ENCODE measurements at places on chromosomes 11 and 22.

DNA sequence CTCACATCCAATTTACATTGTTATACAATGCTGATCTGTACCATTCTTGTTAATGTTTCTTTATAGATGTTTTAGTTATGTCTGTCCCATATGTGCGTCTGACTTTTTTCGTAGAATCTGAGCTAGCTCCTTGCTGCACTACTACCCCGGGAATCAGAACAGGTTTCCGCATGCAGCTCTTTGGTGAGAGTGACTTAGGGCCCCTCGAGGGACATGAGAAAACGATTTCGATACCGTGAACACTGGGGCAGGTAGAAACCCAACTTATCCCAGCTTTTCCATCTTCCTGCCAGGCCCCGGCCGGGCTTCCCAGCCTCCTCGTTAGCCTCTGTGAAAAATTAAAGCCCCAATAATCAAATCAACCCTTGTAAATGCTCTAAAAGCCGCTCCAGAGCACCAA lies 23.4 kb upstream of the PKNOX2 start:
- DNase-seq, result no peak

DNA sequence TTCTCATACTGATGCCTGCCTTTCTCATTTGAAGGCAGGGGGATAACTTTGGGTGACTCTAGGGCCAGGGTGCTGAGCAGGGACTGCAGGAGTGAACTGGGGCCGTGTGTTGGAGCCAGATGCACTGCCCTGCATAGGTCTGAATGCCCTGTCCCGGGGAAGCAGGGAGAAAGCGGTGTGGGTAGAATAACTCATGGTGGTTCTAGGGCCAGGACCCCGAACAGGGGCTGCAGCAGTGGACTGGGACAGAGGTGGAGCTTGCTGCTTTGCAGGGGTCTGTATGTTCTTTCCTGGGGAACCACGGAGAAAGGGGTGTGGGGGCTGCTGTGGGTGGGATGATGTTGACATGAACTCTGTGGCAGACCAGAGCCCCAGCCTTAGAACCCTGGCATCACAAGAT lies 52.9 kb downstream of the GAB4 start:
- no peak for DNase-seq

DNA sequence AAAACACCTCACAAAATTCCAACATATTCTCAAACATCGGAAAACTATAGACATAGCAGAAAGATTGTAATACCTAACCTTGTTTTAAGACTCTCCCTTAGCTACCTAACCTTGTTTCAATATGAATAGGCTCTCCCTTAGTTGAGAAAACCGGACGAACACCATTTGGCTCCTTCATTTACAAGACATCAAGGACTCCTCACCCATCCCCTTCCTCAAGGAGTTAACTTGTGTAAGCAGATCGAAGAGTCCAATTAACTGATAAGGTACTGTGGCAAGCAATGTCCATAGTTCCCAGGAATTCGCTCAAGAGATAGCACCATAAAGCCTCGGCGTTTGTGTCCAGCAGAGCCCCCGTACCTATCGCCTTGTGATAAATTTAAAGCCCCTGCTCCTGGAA lies 4.6 kb upstream of the ACRV1 start:
- no peak for DNase-seq

DNA sequence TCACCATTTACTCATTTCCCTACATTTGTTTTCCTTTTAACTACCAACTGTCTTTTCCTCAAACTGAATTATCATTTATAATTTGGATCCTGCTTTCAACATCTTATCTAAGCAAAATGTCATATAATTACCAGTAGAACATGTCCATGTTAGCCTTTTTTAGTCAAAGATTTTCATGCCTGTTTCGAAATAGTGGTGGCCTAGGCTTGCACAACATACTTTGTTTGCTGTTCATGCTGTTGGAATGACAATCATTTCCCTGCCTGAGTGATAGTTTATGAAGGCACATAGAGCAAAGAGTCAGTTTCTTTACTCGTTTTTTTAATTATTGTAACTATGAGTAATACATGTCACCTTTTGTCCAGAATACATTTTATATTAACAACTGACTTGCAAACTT lies 144.3 kb upstream of the ANO3 start:
- DNase-seq, result no peak

- no peak for DNase-seq
Measured at GRCh38 chr11:67666303-67666645, 8.1 kb downstream of the ALDH3B2 start.

DNA sequence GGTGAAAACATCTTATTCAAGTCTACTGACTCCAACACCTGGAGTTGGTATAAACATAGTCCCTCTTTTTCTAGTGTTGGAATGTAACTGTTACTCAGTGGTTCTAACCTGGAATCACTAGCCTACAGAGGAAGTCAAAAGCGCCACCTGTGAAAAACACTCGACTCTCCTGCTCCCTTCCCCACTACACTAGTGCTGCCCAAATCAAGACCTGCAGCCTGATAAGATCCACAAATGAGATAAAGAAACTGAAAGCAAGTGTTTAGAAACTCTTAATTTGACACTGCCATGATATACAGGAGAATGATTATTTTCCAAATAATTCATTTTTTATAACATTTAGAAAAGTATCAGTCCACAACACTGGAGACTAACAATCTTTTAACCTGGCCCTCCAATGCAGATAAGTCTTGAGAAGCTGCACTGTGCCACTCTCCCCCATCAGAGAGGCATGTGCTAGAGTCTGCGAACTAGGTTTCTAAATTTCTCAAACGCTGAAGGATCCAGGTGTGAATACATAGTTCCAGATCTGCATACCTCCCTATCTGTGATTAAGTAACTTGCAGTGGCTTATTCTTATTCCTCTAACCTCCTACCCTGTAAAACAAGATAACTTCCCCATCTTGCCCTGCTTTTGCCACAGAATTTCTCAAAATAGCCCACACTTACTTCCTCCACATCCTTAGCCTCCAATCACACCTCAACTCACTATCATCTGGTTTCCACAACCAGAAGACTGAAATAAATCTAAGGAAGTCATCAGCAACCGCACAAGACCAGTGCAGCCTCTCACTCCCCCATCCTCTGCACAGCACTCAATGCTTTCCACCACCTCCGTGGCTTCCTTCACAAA lies 88.1 kb downstream of the RRAS2 start:
- DNase-seq, result peak; percentile 76

DNA sequence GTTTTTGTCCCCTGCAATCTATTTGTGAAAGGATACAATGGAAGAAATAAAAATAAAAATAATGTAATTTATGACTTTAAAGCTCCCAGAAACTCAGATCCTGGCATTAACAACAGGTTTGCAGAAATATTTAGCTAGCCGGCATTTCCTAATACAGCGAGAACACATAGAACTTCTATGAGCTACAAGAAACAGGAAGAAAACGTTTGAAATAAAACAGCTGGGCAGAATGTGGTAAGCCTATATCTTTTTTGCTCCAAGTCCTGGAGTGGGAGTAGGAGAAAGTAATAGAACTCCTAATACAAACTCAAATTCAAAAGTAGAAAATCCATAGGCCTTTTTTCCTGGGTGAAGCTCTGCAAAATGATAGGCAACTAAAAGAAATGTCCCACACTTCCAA lies 29.6 kb upstream of the FIBIN start:
- DNase-seq, result no peak

DNA sequence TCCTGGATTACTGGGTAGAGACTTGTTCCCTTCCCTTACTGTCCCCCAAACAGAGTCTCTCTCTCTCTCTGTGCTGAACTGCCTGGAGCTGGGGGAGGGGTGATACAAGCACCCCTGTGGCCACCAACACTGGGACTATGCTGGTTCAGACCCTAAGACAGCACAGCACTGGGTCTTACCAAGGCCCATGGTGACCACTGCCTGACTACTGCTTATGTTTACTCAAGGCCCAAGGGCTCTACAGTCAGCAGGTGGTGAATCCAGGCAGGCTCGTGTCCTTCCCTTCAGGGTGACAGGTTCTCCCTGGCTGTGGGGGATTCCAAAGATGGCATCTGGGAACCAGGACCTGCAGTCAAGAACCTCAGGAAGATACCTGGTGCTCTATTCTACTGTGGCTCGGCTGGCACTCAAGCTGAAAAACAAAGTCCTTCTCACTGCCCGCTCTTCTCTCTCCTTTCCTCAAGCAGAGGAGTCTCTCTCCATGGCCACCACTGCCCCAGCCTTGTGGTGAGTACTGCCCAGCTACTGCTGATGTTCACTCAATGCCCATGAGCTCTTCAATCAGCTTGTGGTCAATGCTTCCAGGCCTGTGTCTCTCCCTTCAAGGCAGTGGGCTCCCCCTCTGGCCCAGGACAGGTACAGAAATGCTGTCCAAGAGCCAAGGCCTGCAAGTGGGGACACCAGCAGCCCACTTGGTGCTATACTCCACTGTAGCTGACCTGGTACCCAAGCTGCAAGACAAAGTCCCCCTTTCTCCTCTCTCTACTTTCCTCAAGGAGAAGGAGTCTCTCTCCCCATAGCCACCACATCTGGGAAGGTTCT lies 41.8 kb upstream of the SHANK2 start:
- no peak for DNase-seq

- peak; percentile 30 for DNase-seq
Measured at GRCh38 chr22:23060612-23061400, 9.5 kb upstream of the GNAZ start.

DNA sequence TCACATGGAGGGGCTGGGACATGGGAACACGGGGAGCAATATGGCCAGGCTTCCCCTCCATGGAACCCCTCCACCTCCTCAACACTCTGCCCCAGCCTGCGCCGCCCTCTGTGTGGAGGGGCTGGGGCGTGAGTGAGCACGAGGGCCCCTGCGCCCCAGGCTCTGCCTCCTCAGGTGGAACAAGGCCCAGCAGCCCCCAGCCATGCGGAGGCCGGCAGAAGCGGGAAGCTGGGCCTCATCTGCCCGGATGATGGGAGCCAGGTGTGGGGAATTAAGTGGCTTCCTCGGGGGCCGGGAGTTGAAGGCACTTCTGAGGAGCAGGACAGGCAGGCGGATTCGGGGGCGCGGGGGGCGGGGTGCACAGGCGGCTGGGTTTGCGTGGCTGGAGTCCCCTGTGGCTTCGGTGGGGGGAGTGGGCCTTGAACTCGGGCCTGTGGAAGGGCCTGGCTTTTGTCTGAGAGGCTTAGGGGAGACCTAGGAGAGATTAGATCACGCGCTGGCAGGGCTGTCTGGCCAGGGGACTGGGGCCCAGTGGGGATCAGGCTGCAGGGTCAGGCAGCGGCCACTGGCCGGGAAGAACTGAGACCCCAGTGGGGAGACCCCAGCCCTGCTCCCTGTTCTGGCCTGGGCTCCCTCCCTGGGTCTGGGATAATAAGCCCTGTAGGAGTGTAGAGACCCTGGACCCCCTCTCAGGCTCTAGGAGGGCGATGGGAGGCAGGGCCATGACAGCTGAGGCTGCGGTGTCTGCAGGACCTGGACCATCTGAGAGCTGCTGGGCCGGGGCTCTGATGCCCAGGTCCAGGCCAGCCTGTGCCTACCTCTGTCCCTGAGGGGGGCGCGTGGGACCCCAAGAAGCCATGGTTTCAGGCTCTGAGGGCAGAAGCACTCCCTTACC lies 13.3 kb downstream of the PRR33 start:
- DNase-seq, result no peak

- DNase-seq, result no peak
Measured at GRCh38 chr11:82874646-82875523, 25.3 kb downstream of the PRCP start.

- no peak for DNase-seq
Measured at GRCh38 chr11:117299351-117300282, 8.5 kb downstream of the BACE1-AS start.

GRCh38 chr11:104581246-104581980 lies 316.8 kb downstream of the CASP12 start:
- DNase-seq, result no peak

DNA sequence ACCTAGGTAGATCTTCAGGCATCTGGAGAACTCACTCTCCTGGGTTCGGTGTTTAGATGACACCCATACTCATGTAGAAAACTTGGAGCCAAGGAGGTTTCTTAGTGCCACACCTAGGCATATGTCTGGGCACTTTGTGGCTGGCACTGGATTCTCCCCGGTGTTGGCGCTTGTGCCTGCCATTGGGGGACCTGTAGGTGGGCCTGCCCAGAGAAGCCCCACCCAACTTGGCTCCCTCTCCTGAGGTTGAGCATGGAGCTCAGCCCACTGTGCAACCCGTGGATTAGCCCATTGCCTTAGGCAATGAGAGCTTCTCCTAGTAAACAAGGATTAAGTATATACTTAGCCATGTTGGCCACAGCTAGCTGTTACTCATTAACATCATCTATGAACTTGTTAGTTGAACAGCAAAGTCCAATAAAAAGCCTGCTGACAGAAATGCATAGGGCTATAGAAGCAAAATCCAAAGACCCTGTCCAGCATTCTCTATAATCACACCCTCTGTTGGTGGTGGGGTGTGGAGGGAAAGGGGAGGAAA lies 335.5 kb upstream of the CHORDC1 start:
- DNase-seq, result no peak

GRCh38 chr11:68037411-68038225 lies 1.2 kb upstream of the TCIRG1 start:
- no peak for DNase-seq

- DNase-seq, result no peak
Measured at GRCh38 chr11:33258631-33259205, 1.5 kb downstream of the HIPK3 start.

DNA sequence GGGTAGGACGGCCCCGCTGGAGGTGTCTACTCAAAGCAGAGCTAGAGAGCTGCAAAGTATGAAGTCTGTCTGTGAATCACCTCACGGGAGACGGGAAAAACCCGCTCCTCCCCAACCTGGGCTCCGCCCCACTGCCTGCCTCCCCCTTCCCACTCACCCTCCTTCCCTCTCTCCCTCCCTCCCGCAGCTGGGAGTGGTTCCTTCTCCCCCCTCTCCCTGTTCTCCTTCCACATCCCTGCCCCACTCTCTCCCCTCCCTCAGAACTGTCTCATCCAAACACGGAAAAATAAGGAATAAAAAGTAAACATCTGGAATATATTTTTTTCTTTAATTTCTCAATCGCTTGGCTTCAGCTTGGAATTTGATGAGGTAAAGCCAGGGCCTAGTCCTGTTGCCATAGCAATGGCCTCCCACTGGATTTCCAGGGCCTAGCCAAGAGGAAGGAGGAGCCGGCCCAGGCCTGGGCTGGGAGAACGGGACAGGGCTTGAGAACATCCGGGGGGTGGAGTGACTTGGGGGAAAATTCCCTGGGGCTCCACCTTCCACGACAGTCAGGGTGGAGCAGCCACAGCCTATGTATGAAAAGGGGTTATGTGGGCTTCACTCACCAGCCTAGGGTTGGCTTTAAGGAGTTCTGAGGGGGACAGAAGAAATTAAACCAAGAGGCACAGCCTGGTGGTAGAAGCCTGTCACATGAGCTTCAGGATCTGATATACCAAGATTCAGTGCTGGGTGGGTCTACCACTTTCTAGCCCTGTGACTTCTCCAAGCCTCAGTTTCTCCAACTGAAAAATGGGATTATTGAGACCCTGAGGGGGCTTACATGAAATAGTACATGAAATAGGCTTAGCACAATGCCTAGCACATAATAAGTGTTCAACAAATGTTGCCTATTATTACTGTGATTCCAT lies 2.2 kb downstream of the TNKS1BP1 start:
- DNase-seq, result no peak

GRCh38 chr11:93032580-93032979 lies 63.1 kb downstream of the MTNR1B start:
- DNase-seq, result no peak

- no peak for DNase-seq
Measured at GRCh38 chr11:62588966-62589637, 2.2 kb downstream of the TUT1 start.

- DNase-seq, result no peak
Measured at GRCh38 chr11:61113201-61113600, 10.9 kb downstream of the CD5 start.

- DNase-seq, result no peak
Measured at GRCh38 chr11:30346068-30346688, 23.3 kb downstream of the ARL14EP start.

- no peak for DNase-seq
Measured at GRCh38 chr11:12829131-12829530, 154.9 kb downstream of the TEAD1 start.

Measured in activated CD8-positive, alpha-beta memory T cell treated with anti-CD3 and anti-CD28 coated beads, Interleukin-2, amount 10 ng/mL, durations not matched to agents 7 days and 5 days (primary cell).